ENCODE measurements at places on chromosomes 12 and 14.

- no peak for DNase-seq
Observed at GRCh38 chr12:71353607-71354006, 86.0 kb upstream of the LGR5 start.

DNA sequence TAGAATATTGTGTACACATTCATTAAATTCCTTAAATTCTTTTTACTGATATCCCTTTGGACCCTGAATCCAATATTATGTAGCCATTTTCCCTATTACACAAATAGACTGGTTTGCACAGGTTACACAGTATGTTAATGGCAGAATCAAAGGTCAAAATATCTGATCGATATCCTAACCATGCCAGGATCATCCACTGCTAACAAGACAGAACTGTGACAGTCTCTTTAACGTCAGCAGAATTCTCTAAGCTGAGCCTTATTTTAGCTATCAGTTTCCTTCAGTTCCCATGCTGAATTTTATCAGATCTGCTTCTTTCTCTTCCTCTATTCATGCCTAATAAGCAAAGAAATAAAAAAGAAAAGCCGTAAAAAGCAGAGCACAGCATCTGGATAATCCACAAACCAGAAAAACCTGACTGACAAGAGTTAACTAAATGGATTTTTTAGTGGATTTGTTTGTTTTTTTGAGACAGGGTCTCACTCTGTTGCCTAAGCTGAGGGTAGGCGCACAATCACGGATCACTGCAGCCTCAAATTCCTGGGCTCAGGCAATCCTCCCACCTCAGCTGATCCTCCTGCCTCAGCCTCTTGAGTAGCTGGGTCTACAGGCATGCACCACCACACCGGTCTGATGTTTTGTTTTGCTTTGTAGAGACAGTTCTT lies 130.4 kb downstream of the PAWR start:
- DNase-seq: no peak

DNA sequence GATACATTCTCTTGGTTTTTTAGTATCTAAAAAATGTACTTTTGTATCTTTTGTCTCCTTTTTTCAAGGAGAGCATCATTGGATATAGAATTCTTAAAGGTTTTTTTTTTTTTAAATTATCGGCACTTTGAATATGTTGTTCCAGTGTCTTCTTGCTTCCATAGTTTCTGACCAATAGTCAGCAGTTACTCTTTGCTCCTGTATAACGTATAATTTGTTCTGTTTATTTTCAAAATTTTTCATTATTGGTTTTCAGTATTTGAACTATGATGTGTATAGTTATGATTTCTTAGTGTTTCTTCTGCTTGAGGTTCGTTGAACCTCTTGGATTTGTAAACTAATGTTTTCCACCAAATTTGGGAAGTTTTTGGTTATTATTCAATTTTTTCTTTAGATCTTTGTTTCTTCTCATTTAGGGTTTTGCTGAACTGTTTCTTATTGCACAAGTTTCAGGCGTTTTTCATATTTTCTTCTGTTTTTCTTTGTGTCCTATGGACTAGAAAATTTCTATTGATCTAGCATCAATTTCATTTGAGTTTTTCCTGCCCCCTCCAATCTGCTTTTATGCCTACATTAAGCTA lies 93.9 kb downstream of the PLBD1 start:
- DNase-seq: no peak

- DNase-seq: no peak
Observed at GRCh38 chr12:110613071-110613770, 708 bp upstream of the TCTN1 start.

Measured in activated naive CD4-positive, alpha-beta T cell (primary cell).